NCI-H1105 (cell line): ENCODE measurements at places on chromosomes 3 and 15.

DNA sequence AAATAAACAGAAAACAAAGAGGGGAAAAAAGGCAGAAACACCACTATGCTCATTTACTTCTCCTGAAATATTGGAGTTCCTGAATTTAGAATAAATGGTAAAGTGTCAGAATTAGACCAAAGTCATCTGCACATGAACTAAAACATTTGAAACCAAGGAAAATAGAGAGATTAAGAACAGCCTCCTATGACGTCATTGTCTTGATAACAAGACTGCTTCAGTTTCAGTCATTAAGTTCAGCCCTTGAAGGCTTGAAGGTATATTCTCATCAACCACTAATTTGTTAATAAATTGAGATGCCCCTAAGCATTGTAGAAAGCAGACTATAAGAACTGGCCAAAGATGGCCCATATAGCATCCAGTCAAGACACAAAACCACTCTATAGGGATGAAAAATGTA, 2.5 kb downstream of the SUMF1 start:
- no peak for DNase-seq

GRCh38 chr3:160977773-160978172, 127.4 kb downstream of the B3GALNT1 start:
- no peak for DNase-seq

- no peak for DNase-seq
These were observed 102.7 kb downstream of the SLCO3A1 start for GRCh38 chr15:91956026-91956723.

DNA sequence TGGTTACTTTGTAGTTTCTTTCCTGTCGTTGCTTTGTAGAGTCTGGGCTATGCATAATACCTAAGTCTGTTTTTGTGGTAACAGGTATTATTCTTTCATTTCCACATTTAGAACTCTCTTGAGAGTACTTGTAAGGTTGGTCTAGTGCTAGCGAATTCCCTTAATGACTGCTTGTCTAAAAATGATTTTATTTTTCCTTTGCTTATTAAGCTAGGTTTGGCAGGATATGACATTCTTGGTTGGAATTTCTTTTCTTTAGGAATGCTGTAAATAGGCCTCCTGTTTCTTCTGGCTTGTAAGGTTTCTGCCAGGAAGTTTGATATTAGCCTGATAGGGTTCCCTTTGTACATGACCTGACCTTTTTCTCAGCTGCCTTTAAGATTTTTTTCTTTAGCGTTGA, 70.1 kb upstream of the SGO1 start:
- no peak for DNase-seq

GRCh38 chr3:177789500-177789899, 592.2 kb upstream of the TBL1XR1 start:
- DNase-seq: no peak

DNA sequence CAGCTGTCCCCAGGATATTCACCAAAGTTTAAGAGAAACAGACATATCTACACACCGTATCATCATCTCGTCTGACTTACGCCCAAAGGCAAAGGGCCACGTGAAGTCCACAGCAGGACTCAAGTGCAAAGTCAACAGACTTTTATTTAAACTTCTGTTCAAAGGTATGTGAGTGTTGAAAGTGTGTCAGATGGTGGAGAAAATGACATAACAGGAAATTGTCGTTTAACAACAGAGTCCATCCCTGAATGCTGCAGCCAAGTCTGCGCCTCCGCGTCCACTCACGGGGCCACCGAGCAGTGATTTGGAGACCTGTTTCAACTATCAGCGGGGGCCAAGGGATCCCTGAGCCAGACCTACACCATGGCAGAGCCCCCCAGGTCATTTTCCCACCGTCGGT, 165.6 kb downstream of the XXYLT1 start:
- no peak for DNase-seq

- peak; percentile 96 for DNase-seq
These were observed 121.8 kb upstream of the CADM2 start for GRCh38 chr3:84836961-84837360.

DNA sequence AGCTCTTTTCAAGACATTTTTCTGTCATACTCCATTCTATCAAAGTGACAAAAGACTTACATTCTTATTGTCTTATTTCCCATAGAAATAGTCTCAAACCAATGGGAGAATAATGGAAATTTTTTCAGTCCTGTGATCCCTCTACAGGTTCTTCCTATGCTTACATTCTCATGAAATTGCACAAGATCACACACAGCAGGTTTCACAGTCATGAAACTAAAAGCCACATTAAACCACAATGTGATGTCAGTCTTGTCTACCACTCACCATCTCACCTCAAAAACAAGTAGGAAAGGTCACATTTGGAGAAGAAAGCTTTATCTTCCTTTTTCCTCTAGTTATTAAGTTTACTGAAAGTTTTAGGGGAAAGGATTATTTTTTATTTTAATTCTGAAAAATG, 161.0 kb upstream of the RORA start:
- DNase-seq: no peak

GRCh38 chr15:56523521-56523920, 58.6 kb upstream of the MNS1 start:
- no peak for DNase-seq

- no peak for DNase-seq
These were observed 87.5 kb downstream of the SCN11A start for GRCh38 chr3:38964204-38964603.

DNA sequence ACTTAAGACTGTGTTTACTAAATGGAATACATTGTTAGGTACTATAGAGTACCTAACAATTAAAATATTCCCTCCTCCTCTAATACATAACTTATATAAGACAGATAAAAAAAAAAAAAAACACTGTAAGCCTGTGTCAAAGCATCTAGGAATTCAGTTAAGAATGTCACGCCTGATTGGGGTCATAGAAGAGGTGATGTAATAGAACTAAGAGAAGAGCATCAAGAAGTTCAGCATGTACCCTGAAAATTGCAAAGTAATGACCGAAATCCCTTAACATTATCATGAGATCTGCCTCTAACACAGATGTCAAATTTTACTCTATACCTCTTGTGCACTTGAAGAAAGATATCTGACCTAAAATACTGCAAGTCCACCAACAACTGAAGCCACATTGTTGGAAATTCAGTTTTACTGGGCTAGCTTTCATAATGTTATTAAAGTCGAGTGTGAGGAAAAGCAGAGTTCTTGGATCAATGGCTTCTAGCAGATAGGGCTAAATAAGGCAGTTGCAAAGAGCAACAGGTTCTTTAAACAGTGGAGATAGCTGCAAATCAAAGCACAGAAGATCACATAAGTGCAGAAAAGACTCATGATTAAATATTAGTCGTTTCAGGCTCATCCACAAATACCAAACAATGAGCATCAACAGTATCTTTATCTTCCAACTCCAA, 75.0 kb downstream of the TBL1XR1 start:
- no peak for DNase-seq

DNA sequence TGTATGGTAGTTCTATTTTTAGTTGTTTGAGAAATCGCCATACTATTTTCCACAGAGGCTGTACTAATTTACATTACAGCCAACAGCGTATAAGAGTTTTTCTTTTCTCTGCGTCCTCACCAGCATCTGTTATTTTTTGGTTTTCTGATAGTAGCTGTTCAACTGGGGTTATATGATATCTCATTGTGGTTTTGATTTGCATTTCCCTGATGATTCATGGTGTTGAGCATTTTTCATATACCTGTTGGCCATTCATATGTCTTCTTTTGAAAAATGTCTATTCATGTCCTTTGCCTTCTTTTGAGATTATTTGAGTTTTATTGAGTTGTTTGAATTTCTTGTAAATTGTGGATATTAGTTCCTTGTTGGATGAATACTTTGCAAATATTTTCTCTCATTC, 114.6 kb downstream of the LRRK1 start:
- no peak for DNase-seq

DNA sequence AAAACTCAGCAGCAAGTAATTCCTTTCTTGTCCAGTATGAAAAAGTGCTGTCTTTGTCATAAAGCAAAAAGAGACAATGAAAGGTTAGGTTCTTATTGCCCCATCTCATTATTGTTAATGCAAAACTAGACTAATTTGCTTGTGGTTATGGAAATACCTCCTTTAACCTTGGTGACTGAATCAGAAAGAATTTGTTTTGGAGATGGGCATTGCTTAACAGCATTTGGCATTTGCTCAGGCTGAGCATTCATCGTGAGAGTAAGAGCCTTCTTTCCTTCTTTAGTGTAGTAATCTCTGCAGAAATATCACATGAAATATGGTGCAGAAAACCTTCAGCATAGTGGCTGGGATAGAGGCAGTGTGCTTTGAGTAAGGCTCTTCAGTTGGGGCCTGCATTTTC, 103.1 kb downstream of the CNTN6 start:
- no peak for DNase-seq

GRCh38 chr3:117035745-117036144, 326.2 kb downstream of the TUSC7 start:
- no peak for DNase-seq

- no peak for DNase-seq
These were observed 25.6 kb upstream of the ZNF280D start for GRCh38 chr15:56758770-56759449.

DNA sequence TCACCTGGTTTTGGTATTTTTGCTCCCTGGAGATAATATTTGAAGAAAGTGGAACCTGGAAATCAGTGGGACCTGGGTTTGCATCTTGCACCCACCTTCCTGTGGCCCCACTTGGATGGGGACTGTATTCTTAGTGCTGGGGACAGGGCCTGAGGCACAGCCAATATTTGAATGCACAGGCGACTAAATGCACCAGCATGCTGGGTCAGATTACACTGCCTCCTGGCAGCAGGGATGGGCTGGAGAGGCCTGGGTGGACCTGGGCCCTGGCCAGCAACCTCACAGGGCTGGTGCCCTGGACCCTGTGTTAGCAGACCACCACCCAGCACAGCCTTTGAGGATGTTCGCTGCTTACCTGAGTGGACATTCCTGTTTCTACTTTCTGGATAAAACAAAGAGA, 10.5 kb downstream of the ITIH4 start:
- no peak for DNase-seq

- DNase-seq: no peak
These were observed 9.5 kb downstream of the CLDN18 start for GRCh38 chr3:138019281-138020069.

GRCh38 chr3:128851601-128852000, 27.8 kb upstream of the ACAD9 start:
- no peak for DNase-seq

- no peak for DNase-seq
These were observed 61.7 kb downstream of the TAMM41 start for GRCh38 chr3:11784971-11785377.

DNA sequence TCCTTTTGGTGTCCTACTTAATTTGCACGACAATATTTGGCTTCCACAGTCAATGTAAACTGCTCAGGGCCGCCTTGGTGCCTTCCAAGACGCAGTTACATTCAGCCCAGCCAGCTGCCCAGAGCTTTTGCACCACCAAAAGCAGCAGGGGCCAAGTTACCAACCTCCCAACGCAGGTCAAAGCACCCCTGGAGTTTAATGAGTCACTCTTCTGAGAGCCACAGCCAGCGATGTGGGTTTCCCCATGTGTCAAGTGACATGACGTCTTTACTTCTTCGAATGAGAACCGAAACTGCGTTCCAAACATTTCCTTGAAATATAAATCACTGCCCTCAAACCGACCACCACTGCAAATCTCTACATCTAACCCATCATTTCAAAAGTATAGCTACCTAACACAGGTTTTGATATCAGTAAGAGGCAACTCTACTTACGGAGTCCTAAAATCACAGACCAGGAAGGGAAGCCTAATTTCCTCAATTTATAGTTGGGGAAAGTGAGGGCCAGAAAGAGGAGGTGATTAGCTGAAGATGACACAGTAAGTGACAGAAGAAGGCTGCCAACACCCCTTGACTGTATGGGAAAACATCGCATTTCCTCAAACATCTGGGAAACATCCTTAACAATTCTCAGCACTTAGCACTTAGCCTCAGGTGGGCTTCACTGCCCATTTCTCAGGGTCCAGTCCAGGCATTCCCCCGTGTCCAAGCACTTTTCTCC, 24.5 kb downstream of the MB21D2 start:
- DNase-seq: no peak

DNA sequence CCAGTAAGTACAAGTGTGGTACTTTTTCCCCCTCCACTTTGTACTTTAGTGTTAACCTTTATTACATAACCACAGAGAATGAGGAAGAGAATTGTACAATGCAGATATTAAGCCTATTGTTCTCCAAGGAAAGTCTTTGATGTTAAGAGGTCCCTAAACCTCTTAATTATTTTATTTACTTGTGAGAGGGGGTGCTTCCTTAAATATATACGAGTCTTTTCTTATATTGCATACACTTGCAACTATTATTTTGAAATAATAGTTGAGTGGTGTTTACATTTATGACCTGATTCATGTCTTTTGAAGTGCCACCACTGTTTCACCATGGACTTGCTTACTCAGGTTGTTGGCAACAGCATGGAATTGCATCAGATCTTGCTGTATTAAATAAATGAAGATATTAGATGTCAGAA, 10.1 kb downstream of the USP3 start:
- DNase-seq: no peak

- no peak for DNase-seq
These were observed 568.2 kb downstream of the TUSC7 start for GRCh38 chr3:117277816-117278215.

DNA sequence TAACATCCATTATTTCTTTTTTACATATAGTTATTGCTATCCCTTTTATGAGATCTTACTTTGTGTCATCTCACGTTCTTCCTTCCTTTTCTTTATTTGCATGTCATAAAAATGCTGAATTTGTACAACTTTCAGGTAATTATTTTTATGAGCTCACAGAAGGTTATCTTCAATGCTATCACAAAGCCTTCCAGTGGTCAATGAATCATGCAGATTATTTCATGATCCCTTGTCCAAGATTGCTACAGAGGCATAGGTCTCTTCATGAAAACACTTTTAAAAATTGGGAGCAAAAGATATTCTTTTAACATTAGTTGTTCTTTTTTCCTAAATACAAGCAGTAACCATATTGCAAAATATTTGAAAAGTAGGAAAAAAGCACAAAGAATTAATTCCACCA, 880.1 kb upstream of the NR2F2 start:
- DNase-seq: no peak

DNA sequence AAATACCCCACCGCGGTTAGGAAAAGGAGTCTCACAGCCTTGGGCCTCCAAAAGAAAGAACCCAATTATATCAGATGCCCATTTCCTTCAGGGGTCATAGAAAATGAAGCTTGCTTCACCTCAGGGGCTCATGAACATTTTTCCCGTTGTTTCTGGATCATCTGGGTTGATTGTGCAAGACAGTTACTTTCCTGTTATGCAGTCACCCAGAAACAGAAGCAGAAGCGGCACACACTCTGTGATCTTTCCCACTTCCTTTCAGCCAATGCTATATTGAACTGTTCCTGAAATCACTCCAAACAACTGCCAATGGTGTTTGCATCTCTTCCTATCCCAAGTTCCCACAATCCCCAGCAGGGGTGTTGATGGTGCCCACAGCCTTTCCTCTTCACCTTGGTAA, 295.6 kb upstream of the RASGRP1 start:
- DNase-seq: no peak

GRCh38 chr3:37367436-37367835, 193.1 kb upstream of the LRRFIP2 start:
- no peak for DNase-seq

- no peak for DNase-seq
These were observed 17.1 kb upstream of the CSRNP1 start for GRCh38 chr3:39170461-39170860.
